ENCODE measurements at places on chromosomes 6 and 20. TPM values are rescaled to one million over a fixed set of nuclear protein-coding genes. Genes with fewer than 3 reads are reported as not detected.
A peak's percentile ranks its signal among the peaks of the same experiment; 100 is the strongest.

DNA sequence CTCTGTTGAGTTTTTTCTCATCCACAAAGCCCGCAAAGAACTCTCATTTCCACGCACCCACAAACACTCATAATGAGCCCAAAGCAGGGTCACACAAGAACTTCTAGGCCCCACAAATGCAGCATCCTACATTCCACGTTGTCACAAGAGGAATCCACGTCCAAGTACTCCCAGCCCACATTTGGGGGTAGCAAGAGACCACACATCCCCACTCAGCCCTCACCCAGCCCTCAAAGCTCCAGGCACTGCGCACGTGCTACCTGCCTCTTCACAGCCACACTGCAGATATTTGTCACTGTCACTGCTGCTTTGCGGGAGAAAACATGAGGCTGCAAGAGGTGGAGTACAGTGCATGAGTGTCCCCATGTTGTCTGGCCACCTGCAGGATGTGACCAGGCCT lies 187.6 kb upstream of the CDYL start:
- DNase-seq = no peak

- no peak for DNase-seq
Measured at GRCh38 chr20:48335308-48336050, 492.3 kb downstream of the PREX1 start.

DNA sequence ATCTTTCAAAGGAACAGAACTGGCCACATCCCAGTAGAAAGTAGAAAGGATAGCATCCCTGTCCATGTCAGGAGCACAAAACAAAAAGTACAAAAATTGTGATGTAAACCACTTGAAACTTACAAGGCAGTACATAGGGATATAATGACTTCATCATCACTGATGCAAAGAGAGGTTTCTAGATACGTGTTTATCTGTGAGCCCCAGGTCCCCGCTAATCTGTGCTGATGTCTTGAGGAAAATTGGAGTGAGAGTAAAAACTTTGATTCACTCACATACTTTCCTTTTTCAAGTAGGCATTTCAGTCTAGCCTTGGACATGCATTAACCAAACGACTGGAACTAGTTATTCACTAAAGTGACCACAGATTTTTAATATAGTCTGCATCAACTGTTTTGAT lies 216.7 kb upstream of the QKI start:
- no peak for DNase-seq

ZNF337 gene
- polyA plus RNA-seq = 12.9 TPM

GRCh38 chr6:37068356-37069270 lies 63.2 kb downstream of the FGD2 start:
- DNase-seq = no peak

GRCh38 chr6:33702345-33702977 lies 9.0 kb downstream of the UQCC2 start:
- peak; percentile 29 for DNase-seq

BANF2 gene
- not detected for polyA plus RNA-seq

DNA sequence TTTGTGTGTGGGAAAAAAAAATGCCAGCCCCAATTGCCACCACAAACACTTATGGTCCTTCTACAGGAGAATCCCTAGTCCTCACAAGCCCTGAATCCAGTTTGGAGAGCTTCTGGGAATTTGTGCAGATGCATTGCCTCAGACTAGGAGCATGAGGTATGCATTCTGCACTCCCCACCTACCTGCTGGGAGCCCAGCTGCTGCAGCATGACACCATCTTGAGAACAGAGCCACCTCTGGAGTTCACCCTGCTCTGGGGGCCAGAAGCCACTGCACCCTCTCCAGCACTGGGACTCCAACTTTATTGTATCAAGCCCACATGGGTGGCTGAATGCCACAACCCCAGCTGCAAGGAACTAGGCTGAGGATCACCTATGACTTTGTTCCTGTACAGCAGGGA lies 568.5 kb upstream of the ID4 start:
- DNase-seq = no peak

DNA sequence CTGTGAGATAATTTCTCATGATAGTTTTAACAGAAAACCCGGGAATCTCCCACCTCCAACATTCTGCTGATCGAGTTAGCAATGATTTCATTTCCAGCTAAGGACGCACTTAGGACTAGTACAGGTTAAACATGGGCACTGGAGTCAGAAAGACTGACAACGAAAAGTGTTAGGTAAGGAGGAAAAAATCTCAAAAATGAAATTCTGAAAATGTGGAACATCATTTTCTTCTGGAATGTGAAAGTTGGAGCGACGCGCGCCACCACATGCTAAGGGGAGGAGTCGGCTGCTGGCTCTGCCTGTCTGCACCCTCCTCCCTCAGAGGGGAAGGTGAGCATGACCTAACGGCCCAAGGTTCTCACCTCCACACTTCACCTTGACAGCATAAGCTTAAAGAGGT lies 221.6 kb upstream of the KCNG1 start:
- DNase-seq = no peak

DNA sequence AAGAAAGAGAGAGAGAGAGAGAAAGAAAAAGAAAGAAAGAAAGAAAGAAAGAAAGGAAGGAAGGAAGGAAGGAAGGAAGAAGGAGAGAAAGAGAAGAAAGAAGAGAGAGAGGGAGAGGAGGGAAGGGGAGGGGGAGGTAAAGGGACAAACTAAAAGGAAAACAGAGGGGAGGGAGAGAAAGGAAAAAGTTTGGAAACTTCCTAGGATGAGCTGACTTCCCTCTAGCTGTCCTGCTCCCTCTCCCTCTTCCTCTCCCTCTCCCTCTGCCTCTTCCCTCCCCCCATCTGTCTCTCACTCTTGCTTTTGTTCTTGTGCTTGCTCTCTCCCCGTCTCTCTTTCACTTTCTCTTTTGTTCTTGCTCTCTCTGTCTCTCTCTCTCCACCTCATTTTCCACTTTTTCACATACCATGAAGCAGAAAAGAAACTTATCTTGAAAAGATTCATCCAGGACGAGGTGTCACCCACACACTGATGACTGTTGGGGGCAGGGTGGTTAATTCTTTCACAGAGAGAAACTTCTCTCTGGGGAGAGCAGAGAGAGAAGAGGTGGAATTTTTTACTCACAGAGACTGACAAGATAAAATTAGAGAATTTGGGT lies 56.4 kb upstream of the DUSP22 start:
- DNase-seq = no peak

DAAM2 gene
- polyA plus RNA-seq = 3.5 TPM

NEURL2 gene
- 1.1 TPM for polyA plus RNA-seq

CENPB gene
- 29.7 TPM for polyA plus RNA-seq

DNA sequence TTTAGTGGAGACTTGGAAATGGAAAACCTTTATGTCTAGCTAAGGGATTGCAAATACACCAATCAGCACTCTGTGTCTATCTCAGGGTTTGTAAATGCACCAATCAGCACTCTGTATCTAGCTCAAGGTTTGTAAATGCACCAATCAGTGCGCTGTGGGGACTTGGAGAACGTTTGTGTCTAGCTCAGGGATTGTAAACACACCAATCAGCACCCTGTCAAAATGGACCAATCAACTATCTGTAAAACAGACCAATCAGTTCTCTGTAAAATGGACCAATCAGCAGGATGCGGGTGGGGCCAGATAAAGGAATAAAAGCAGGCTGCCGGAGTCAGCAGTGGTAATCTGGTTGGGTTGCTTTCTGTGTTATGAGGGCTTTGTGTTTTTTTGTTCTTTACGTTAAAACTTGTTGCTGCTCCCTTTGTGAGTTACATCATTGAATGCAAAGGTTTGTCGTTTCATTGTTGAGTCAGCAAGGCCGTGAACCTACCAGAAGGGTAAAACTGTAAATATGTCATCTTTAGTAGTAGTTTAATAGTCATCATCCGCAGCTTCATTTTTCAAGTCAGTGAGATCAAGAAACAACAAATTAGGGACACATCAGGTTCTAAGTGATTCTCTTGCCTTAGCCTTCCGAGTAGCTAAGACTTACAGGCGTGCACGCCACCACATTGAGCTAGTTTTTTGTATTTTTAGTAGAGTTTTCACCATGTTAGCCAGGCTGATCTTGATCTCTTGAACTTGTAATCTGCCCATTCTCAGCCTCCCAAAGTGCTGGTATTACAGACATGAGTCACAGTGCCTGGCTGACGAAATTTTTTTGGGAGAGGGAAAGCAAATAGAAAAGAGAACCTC lies 22.7 kb upstream of the NUP153 start:
- no peak for DNase-seq

- no peak for DNase-seq
Measured at GRCh38 chr20:58649288-58650180, 1.5 kb upstream of the STX16 start.

CDH22 gene
- not detected for polyA plus RNA-seq

DNA sequence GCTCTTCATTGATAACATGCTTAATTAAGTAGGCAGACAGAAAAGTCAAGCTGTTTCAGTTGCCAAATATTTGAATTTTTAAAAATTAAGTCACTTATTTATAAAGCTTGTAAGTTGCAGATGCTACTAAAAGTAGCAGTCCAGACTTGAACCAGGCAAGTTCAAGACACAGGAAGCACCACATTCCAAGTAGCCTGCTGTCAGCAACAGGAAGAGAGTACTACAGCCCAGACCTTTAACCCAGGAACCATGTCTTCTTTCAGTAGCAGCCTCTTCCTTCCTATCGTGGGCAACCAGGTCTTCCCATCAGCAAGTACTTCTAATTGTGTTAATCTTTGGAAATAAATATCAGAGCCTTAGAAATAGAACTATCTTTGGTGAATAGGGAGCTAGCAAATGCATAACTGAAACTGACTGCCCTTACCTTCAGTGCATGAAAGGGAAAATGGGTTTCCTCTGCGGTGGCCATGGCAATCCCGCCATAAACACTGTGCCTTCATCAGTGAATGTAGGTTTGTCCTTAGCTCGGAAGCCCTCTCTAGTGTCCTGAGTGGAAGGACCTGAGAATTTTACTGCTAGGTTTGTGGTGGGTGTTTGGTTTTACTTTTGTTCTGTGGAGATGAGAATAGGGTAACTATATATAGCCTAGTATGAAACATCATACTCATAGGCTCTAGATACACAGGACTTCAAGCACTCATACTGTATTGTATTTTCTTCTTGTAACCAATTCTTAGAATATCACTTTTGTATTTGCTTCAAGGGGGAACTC lies 95.6 kb downstream of the SYCP2 start:
- no peak for DNase-seq

ZSCAN16 gene
- 3.2 TPM for polyA plus RNA-seq

GRCh38 chr6:168225471-168225911 lies 94.1 kb downstream of the DACT2 start:
- no peak for DNase-seq

GRCh38 chr6:116111552-116112528 lies 11.2 kb downstream of the NT5DC1 start:
- no peak for DNase-seq

CST2 gene
- not detected for polyA plus RNA-seq

GRCh38 chr6:157386454-157386853 lies 5.5 kb downstream of the ZDHHC14 start:
- DNase-seq = no peak

DDO gene
- polyA plus RNA-seq = 0.67 TPM

DNA sequence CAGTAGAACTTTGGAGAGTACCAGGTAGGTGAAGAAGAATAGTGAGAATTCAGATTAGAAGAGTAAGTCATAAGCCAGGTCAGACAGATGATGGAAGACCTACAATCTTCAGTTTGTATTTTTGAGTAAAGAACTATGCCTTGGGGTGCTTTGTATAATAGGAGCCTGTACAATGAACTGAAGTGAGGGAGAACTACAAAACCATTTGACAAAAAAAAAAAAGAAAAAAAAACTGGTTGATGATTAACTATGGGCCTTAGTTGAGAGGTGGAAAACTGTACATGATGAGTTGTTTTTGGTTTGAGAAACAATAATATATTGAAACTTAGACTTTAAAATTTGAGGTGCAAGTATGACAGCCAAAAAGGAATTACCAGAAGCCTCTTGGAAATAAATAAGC lies 25.7 kb downstream of the VTA1 start:
- no peak for DNase-seq

DNA sequence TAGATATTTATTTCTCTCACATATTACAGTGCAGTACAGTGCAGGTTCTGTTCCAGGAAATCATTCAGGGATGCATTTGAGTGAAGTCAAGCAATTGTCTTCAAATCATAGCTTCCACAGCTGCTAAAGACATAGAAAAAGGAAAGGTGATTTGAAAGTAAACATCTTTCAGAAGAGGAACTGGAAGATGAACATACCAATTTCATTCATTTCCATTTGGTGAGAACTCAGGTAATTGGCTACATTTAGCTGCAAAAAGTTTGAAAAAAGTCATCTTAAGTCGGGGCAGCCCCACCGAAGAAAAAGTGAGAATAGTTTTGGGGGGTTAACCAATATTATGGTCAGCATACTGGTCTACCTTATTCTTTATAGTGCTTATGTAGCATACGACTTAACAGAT lies 61.4 kb upstream of the IL20RA start:
- DNase-seq = no peak

Measured in AG04450 (cell line).